Activated naive CD8-positive, alpha-beta T cell treated with anti-CD3 and anti-CD28 coated beads for 36 hours (primary cell): ENCODE measurements at places on chromosomes 11 and 22. TPM values are rescaled to one million over a fixed set of nuclear protein-coding genes. Genes with fewer than 3 reads are reported as not detected.

DNA sequence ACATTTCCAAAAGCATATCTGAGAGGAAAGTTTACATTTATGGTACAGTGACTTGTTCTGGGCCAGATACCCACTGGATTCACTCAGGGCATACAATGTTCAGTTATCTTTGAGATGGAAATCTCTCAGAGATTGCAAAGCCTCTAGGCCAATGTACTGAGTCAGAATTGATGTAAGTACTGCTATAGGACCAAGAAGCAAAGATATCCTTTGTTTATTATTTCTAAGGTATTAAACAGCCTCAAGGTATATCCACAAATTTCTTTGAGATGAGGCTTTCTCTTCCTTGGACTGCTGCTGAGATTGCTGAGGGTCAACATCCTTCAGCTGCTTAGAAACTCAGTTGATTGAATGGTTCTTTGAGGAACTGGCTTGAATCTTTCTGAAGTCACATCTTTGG is 484.0 kb downstream of the METTL15 start:
- H3K4me3 ChIP-seq: no peak overlapping the region
- no peaks in the 10 kb centered on the region for H3K4me1 ChIP-seq
- H3K36me3 ChIP-seq: no peaks in the 10 kb centered on the region
- H3K27ac ChIP-seq: no peak overlapping the region
- peaks cover 10% of the 10 kb centered on the region for H3K27me3 ChIP-seq
- DNase-seq: no peak

DNA sequence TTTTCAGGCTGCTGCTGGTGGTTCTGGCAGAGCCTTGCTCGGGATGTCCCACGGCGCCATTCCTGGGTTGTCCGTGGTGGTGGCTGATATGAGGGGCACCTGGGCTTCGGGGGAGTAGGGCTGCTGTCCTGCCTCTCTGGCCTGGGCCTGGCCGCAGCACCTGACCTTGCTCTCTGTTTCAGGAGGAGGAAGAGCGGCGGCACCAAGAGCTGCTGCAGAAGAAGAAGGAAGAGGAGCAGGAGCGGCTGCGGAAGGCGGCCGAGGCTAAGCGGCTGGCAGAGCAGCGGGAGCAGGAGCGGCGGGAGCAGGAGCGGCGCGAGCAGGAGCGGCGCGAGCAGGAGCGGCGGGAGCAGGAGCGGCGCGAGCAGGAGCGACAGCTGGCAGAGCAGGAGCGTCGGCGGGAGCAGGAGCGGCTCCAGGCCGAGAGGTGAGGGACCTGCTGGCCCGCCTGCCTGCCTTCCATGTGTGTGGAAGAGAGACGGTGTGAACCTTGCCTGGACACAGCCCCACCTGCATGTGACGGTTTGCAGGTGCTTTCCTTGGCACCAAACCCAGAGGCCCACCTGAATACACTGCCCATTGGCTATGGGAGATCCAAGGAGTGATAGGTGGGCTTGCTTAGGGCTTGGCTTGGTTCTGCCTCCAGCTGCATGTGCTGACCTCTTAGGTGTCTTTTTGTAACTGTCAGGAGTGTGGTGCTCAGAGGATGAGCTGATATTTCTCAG is 22.8 kb downstream of the INCENP start:
- H3K4me1 ChIP-seq: no peaks in the 10 kb centered on the region
- H3K27ac ChIP-seq: no peak overlapping the region
- no peak for DNase-seq
- H3K27me3 ChIP-seq: no peaks in the 10 kb centered on the region
- H3K4me3 ChIP-seq: no peak overlapping the region
- peaks cover 22% of the 10 kb centered on the region for H3K36me3 ChIP-seq

DNA sequence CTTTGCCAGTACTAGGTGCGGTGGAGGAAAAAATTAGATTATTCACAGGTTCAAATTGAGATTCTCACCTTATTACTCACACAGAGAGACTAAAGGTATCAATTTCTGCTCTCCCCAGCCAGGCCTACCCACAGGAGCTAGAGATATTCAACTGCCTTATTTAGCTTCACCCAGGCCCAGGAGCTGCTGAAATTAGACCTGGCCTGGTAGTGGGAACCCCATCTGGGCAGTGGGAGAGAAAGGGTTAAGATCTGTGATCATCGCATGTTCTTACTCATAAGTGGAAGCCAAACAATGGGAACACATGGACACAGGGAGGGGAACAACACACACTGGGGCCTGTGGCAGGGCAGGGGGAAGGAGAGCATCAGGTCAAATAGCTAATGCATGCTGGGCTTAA is 20.9 kb upstream of the MICAL2 start:
- H3K4me3 ChIP-seq: no peak overlapping the region
- H3K36me3 ChIP-seq: no peaks in the 10 kb centered on the region
- no peaks in the 10 kb centered on the region for H3K27me3 ChIP-seq
- H3K27ac ChIP-seq: peak overlapping the region; percentile 39
- H3K4me1 ChIP-seq: peaks cover 37% of the 10 kb centered on the region

DNA sequence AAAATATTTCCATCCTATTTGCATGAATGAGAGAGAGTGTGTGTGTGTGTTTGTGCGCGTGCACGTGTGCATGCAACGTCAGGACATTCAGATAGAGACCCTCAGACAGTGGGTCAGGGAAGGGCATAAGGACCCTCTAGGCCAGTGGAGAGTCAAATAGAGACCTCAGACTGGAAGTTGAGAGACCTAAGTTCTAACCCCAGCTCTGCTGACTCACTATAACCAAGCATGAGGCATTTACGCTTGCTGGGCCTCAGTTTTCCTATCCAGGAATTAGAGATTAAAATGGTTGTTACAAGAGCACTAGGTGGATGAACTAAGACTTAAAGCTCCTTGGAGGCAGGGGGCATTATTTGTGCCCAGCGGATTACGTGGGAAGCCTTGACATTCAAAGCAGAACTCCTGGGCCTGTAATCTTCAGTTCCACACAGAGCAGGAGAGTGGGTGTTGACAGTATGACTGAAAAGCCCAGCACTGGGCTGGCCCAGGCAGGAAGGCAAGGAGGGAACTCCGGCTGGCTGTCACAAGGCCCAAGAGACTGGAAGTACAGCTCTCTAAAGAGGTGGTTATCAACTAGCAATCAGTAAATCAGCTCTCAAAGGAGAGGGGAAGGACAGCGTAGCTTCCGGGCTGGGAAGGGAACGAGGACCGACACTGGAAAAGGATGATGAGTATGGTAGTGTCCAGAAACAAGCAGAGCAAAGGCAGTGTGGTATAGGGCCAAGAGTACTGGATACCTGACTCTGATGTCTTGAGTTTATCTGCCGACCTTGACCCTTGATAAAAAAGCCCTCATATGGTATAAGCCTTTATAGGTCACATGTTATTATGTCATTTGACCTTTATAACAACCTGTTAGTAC is 9.2 kb downstream of the RHOG start:
- H3K4me3 ChIP-seq: peak overlapping the region; percentile 16
- H3K36me3 ChIP-seq: peaks cover 73% of the 10 kb centered on the region
- H3K27ac ChIP-seq: peak overlapping the region; percentile 81
- H3K4me1 ChIP-seq: peaks cover 58% of the 10 kb centered on the region
- DNase-seq: no peak

- H3K4me3 ChIP-seq: peak overlapping the region; percentile 96
- H3K4me1 ChIP-seq: peaks cover 29% of the 10 kb centered on the region
- no peaks in the 10 kb centered on the region for H3K36me3 ChIP-seq
Measured at GRCh38 chr22:40044870-40045834, 50.4 kb downstream of the FAM83F start.

DNA sequence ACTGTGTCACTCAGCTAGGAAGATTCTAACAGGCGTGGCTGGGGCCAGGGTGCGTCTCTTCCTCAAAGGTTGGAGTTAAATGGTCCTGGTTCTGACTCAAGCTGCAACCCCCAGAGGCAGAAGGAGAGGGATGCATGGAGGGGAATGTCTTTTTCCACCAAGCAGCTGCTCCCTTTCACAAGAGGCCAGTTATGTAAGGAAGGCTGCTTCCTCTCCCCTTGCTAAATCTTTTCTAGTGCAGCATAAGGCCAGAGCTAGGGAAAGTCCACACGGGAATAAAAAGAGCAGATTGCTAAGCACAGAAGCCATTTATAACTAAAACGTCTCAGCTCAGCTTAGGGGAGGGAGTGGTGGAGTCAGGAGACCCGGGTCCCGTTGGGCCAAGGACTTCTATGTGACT is 10.0 kb downstream of the PVALB start:
- H3K4me1 ChIP-seq: peaks cover 16% of the 10 kb centered on the region
- no peaks in the 10 kb centered on the region for H3K27me3 ChIP-seq
- no peak overlapping the region for H3K27ac ChIP-seq
- no peak overlapping the region for H3K4me3 ChIP-seq
- no peaks in the 10 kb centered on the region for H3K36me3 ChIP-seq
- DNase-seq: no peak

DNA sequence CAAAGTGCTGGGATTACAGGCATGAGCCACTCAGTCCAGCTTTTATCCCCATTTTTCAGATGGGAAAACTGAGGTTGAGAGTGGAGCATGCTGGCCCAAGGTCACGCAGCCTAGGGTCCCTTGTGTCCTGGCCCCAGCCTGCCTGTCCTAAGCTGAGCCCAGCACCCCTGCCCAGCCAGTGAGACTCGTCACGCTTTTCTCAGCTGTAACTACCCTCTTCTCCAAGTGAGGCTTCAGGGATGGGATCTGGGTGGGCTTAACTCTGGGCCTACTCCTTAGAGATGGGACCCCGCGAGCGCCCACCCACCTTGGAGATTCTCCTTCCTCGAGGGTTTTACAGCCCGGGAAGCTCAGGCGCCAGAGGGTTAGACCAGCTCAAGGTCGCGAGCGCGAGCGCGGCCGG is 390 bp upstream of the TMEM151A start:
- no peak for DNase-seq
- no peaks in the 10 kb centered on the region for H3K36me3 ChIP-seq
- peaks cover 25% of the 10 kb centered on the region for H3K4me1 ChIP-seq
- peaks cover 25% of the 10 kb centered on the region for H3K27me3 ChIP-seq
- H3K27ac ChIP-seq: no peak overlapping the region
- H3K4me3 ChIP-seq: no peak overlapping the region

- H3K4me3 ChIP-seq: no peak overlapping the region
- no peaks in the 10 kb centered on the region for H3K4me1 ChIP-seq
- no peak for DNase-seq
- H3K27ac ChIP-seq: no peak overlapping the region
- H3K36me3 ChIP-seq: peaks cover 30% of the 10 kb centered on the region
Measured at GRCh38 chr22:45843986-45844385, 133.0 kb downstream of the WNT7B start.

DNA sequence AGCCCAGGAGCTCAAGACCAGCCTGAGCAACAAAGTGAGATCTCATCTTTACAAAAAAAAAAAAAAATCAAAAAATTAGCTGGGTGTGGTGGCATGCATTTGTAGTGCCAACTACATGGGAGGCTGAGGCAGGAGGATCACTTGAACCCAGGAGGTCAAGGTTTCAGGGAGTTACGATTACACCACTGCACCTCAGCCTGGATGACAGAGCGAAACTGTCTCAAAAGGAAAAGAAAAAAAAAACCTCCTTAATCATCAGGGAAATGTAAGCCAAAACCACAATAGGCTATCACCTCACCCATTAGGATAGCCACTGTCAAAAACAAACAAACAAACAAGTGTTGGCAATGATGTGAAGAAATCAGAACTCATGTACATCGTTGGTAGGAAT is 13.4 kb downstream of the DGCR2 start:
- no peak overlapping the region for H3K4me3 ChIP-seq
- peak overlapping the region; percentile 83 for H3K27ac ChIP-seq
- H3K4me1 ChIP-seq: peaks cover 61% of the 10 kb centered on the region

- peaks cover 4% of the 10 kb centered on the region for H3K36me3 ChIP-seq
- no peak overlapping the region for H3K27ac ChIP-seq
- no peaks in the 10 kb centered on the region for H3K4me1 ChIP-seq
- no peak overlapping the region for H3K4me3 ChIP-seq
Measured at GRCh38 chr22:45196926-45197605, 33.3 kb downstream of the NUP50 start.

DNA sequence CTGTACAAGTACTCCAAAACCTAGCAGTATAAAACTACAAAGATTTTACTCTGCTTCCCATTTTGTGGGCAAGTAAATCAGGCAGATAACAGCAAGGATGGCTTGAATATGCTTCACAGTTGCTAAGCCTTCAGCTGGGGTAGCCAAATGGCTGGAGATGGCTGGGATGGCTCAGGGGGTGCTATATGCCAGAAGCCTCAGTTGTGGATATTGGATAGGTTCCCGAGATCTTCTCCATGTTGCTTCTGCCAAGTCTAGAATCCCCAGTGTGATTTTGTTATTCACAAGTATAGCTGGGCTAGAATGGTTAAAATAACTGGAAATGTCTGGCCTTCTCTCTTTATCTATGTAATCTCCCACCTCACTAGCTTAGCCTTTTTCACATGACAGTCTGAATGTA is 472.3 kb upstream of the ARHGAP42 start:
- H3K4me3 ChIP-seq: no peak overlapping the region
- no peaks in the 10 kb centered on the region for H3K27me3 ChIP-seq
- H3K4me1 ChIP-seq: no peaks in the 10 kb centered on the region
- no peak for DNase-seq

Gene TMPRSS6
- 2.0 TPM for total RNA-seq

Gene ANKK1
- total RNA-seq: 0.14 TPM
